Motor neuron (in vitro differentiated cells): ENCODE measurements at places on chromosomes 6 and 20. TPM values are rescaled to one million over a fixed set of nuclear protein-coding genes. Genes with fewer than 3 reads are reported as not detected.

RRAGD gene
- total RNA-seq = 14.3 and 15.5 TPM in 2 replicates

SLC13A3 gene
- 1.4 and 2.5 TPM in 2 replicates for total RNA-seq

RAET1L gene
- total RNA-seq = not detected in 2 replicates

TENT5A gene
- total RNA-seq = 4.6 and 4.7 TPM in 2 replicates

DPPA5 gene
- not detected in 2 replicates for total RNA-seq

RSPH4A gene
- total RNA-seq = 1.0 and 1.1 TPM in 2 replicates

FAM83D gene
- 16.2 and 17.9 TPM in 2 replicates for total RNA-seq

NKX2-2 gene
- total RNA-seq = 0.13 TPM in 1 of 2 replicates, not detected in the other

IYD gene
- total RNA-seq = under 0.01 TPM in 1 of 2 replicates, not detected in the other

ANGPT4 gene
- 0.07 TPM in 1 of 2 replicates, not detected in the other for total RNA-seq

ABHD16B gene
- not detected in 2 replicates for total RNA-seq

MAP3K4 gene
- 21.4 and 22.9 TPM in 2 replicates for total RNA-seq

SLC25A27 gene
- total RNA-seq = 20.0 and 24.1 TPM in 2 replicates

SPATS1 gene
- total RNA-seq = 0.39 TPM in 1 of 2 replicates, not detected in the other

HBS1L gene
- 81.3 and 83.4 TPM in 2 replicates for total RNA-seq

ACOT13 gene
- 14.0 and 14.4 TPM in 2 replicates for total RNA-seq

GPR63 gene
- 0.31 and 0.43 TPM in 2 replicates for total RNA-seq

CAP2 gene
- total RNA-seq = 11.4 and 11.8 TPM in 2 replicates

POFUT1 gene
- total RNA-seq = 33.6 and 35.8 TPM in 2 replicates

KCNK16 gene
- total RNA-seq = 0.29 TPM in 1 of 2 replicates, not detected in the other

TMEM63B gene
- 33.0 and 37.3 TPM in 2 replicates for total RNA-seq

PRSS35 gene
- total RNA-seq = 1.8 and 2.0 TPM in 2 replicates

MAK gene
- 1.5 and 1.7 TPM in 2 replicates for total RNA-seq

RAET1G gene
- total RNA-seq = 0.18 TPM in 1 of 2 replicates, not detected in the other

PAK5 gene
- 2.6 and 2.7 TPM in 2 replicates for total RNA-seq

APCDD1L gene
- 0.29 and 0.90 TPM in 2 replicates for total RNA-seq

PLN gene
- total RNA-seq = 0.43 and 0.81 TPM in 2 replicates

HLA-DRB5 gene
- not detected in 2 replicates for total RNA-seq

BPIFA1 gene
- not detected in 2 replicates for total RNA-seq

DEFB124 gene
- total RNA-seq = not detected in 2 replicates

UBR2 gene
- 22.2 and 23.9 TPM in 2 replicates for total RNA-seq

ARFGEF3 gene
- total RNA-seq = 21.0 and 21.2 TPM in 2 replicates

TEAD3 gene
- 8.2 and 9.1 TPM in 2 replicates for total RNA-seq

ACSS2 gene
- 13.6 and 19.7 TPM in 2 replicates for total RNA-seq

SLA2 gene
- total RNA-seq = 0.22 and 0.31 TPM in 2 replicates

BPIFB1 gene
- 0.08 TPM in 1 of 2 replicates, not detected in the other for total RNA-seq

BNIP5 gene
- total RNA-seq = 0.45 and 0.85 TPM in 2 replicates

NHSL1 gene
- total RNA-seq = 3.3 and 3.4 TPM in 2 replicates

RAMACL gene
- total RNA-seq = 0.50 and 3.3 TPM in 2 replicates

HTR1B gene
- total RNA-seq = 2.1 and 2.2 TPM in 2 replicates

GCLC gene
- total RNA-seq = 13.5 and 15.3 TPM in 2 replicates

PDE7B gene
- 52.9 and 58.7 TPM in 2 replicates for total RNA-seq

SLC35D3 gene
- 0.15 TPM in 1 of 2 replicates, not detected in the other for total RNA-seq

BFSP1 gene
- total RNA-seq = 9.6 and 10.9 TPM in 2 replicates

HFE gene
- total RNA-seq = 0.05 and 0.31 TPM in 2 replicates

CAGE1 gene
- total RNA-seq = 0.15 and 0.48 TPM in 2 replicates

SRSF12 gene
- 1.9 and 2.0 TPM in 2 replicates for total RNA-seq

BCAS1 gene
- 0.29 and 0.30 TPM in 2 replicates for total RNA-seq

VEGFA gene
- total RNA-seq = 257 and 266 TPM in 2 replicates

ATP6V1G2 gene
- 99.1 and 110 TPM in 2 replicates for total RNA-seq
